Activated CD8-positive, alpha-beta memory T cell treated with anti-CD3 and anti-CD28 coated beads for 24 hours (primary cell): ENCODE measurements at places on chromosomes 5 and 9.

DNA sequence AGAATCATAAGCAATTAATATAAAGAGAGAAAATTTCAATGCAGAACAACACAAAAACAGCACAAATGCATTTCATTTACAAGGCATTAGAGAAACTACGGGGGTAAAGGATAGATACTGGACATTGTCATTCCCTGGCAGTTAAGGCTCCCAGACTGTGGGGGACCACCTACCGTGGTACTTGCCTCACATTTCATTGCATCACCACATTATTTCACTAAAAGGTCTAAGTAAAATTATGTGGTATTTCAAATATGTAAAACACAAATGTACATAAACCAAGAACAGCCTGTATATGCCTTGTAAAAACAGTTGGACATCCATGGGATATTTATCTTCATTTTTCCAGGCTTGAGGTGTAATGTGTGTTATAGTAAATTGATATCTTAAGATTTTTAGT, 571.2 kb upstream of the ZNF462 start:
- no peak for DNase-seq

GRCh38 chr5:114898602-114899001, 271.1 kb downstream of the TRIM36 start:
- DNase-seq: no peak

DNA sequence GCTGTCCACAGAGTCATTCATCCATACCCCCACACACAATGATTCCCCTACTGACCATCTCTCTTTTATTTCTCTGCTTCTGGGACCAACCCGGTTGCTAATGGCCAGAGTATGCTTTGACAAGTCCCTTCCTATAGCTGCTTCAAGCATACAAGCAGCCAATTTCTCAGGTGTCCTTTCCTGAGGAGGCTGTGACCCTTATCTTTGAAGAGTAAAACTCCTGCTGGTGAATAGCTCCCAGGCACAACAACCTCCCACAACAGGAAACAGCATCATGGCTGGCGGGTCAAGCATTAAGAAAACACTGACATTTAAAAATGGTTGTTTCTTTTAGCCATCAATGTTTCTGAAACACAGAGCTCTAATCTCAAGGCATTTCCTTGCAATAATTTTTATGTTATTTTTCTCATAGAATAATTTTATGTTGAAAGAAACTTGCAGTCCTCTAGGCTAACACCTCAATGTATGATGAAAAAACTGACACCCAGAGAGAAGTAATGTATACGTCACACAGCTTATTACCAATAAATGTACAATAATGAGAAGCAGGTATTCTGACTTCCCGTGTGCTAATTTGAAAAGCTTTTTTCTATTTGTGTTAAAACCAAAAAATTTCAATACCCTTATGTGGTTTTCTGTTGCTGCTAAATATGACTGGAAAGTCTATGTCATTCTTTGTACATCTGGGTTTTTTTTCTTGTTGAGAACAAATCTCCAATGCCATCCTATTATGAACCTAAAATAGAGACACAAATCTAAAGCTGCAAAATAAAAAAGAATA, 7.5 kb upstream of the PAM start:
- no peak for DNase-seq

GRCh38 chr5:62007457-62007856, 298.5 kb upstream of the KIF2A start:
- no peak for DNase-seq

- DNase-seq: no peak
Measured at GRCh38 chr5:73764586-73764985, 138.6 kb downstream of the ARHGEF28 start.

- no peak for DNase-seq
Measured at GRCh38 chr5:102666164-102666946, 88.8 kb upstream of the PAM start.

GRCh38 chr9:117671468-117671867, 32.7 kb upstream of the TLR4 start:
- no peak for DNase-seq

GRCh38 chr9:134987906-134988700, 70.4 kb upstream of the FCN1 start:
- no peak for DNase-seq

DNA sequence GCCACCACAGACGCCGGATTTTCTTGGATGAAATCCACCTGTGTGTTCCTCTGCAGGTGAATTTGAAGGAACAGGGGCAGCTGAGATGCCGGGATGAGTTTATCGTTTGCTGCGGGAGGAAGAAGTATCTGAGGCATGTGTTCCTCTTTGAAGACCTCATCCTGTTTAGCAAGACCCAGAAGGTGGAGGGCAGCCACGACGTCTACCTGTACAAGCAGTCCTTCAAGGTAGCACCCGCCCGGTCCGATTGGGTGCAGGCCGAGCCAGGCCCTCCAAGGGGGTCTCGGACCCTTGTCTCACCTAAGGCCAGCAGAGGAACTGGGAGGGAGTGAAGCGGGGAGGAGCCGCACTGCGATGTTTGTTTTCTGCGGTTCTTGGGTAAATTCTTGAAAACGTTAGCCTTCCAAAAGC, 18.4 kb upstream of the LRRC14B start:
- no peak for DNase-seq

- DNase-seq: no peak
Measured at GRCh38 chr5:9716838-9717281, 86.7 kb upstream of the TAS2R1 start.

- no peak for DNase-seq
Measured at GRCh38 chr9:88060746-88061145, 77.5 kb downstream of the SPATA31C2 start.

- no peak for DNase-seq
Measured at GRCh38 chr5:50583621-50584020, 82.8 kb upstream of the PARP8 start.
